ENCODE measurements at places on chromosomes 1 and 21.

DNA sequence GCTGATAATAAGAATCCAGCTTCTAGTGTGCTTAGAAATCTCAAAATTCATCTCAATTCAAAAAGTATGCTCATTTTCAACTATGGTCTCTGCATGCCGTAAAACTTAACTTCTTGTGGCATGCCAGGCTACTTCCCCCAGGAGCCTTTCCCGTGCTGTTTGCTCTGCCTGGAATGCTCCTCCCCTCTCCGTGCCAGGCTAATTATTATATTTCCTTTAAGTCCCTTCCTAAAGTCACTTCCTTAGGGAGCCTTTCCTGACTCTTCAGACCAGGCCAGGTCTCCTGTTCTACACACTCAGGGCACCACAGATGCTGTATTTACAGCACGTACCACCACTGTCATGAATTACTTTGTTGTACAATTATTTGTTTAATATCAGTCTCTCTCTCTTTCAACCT, 67.1 kb upstream of the PPP2R5A start:
- DNase-seq: no peak
- H3K36me3 ChIP-seq: no peaks in the 10 kb centered on the region
- peaks cover 16% of the 10 kb centered on the region for H3K4me1 ChIP-seq

DNA sequence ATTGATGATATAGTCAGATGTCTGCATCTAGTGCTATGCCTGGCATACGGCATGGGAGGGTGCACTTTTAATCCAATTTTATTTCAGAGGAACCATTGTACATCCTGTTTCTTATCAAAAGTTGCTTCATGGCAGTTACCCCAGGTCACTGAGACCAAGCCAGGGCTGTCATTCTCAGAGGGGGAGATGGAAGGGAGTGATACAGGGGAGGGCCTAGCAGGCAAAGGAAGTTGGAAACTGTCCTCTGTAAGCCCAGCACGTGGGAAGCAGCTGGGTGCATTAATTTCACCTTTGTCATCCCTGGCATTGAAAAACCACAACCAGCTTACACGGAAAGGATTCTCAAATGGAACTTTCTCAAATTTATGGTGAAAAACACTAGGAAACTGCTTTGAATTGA, 458.7 kb upstream of the ADAMTS5 start:
- H3K4me1 ChIP-seq: no peaks in the 10 kb centered on the region
- H3K27ac ChIP-seq: no peak overlapping the region
- no peaks in the 10 kb centered on the region for H3K27me3 ChIP-seq
- H3K4me3 ChIP-seq: no peak overlapping the region
- no peaks in the 10 kb centered on the region for H3K36me3 ChIP-seq
- DNase-seq: no peak

DNA sequence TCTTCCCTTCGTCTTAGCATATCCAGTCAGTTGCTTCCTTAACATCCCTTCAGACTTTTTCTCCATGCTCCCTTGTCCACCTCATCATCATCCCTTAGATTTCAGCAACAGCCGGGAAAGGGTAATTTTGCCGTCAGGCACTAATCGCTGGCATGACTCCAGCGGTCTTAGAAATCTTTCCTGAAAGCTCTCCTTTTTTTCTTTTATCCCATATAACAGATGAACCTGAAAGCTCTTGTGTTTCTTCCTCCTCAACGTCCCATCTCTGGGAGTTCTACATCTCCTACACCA, 10.4 kb upstream of the BOLA1 start:
- peak; percentile 76 for DNase-seq
- H3K4me1 ChIP-seq: peaks cover 25% of the 10 kb centered on the region
- no peaks in the 10 kb centered on the region for H3K27me3 ChIP-seq
- peak overlapping the region; percentile 69 for H3K4me3 ChIP-seq
- H3K27ac ChIP-seq: peak overlapping the region; percentile 100

DNA sequence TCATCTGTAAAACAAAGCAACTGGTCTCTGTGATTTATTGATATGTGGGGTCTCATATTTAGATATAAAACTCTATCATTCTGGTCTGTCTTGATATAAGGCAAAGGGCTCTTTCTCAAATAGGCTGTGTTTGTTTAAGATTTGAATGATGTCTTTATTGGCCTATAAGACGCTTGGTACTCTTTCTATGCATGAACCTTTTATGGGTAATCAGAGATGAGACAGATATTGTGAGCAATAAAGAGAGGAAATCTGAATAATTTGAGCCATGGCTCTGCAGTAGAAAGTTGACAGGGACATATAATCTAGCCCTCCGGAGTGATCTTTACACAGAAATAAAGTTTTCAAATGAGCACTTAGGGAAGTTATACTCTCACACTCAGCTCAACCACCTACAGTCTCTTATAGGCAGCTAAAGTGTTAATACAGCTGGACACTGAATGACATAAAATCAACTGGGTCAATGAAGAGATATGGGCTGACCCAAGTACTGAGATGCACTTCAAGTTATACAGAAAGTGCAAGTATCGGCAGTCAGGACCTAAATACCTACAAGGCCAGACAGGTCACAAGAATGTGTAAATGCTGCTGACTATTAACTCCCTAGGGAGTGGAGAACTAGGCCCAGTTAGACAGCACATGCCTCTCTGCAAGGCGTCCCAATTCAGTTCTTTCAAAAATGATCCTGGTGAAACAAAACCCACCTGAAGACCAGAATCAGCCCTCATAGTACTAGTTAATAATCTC, 111.0 kb downstream of the PTPN14 start:
- H3K27ac ChIP-seq: peak overlapping the region; percentile 83
- no peaks in the 10 kb centered on the region for H3K27me3 ChIP-seq
- H3K4me1 ChIP-seq: peaks cover 57% of the 10 kb centered on the region
- H3K4me3 ChIP-seq: no peak overlapping the region

DNA sequence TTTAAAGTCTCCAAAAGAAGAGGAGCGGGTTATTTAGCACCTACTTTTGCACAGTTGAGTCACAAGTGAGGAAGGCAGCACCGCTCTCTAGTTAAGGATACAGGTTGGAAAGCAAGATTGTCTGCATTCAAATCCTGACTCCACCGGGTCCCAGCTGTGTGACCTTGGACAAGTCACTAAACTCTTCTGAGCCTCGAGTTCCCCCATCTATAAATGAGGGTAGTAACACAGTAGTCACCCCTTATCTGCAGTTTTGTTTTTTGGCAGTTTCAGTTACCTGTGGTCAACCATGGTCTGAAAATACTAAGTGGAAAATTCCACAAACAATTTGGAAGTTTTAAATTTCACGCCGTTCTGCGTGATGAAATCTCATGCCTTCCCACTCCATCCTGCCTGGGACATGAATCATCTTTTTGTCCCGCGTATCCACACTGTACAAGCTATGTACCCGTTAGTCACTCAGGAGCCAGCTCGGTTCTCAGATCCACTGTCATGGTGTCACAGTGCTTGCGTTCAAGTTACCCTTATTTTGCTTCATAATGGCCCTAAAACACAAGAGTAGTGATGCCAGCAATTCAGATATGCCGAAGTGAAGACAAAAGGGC, 49.4 kb downstream of the CAPZB start:
- peak overlapping the region; percentile 81 for H3K27ac ChIP-seq
- H3K27me3 ChIP-seq: no peaks in the 10 kb centered on the region
- no peak overlapping the region for H3K4me3 ChIP-seq

DNA sequence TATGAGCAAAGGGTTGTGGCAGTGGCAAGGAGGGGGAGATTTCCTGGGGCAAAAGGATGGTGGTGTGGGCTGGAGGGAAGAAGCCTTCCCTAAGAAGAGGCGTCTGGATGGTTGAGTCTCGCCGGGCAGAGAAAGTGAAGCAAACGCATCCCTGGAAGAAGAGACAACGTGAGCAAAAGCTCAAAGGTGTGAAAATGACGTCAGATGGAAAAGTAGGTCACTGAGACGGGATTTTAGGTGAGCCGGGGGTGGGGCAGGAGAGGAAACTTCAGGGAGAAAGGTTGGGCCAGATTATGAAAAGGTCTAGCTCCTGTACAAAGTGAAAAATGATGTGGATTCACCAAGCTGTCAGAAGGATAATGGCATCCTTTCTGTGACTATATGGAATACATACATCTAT, 95.3 kb upstream of the KCNE2 start:
- H3K4me3 ChIP-seq: no peak overlapping the region
- no peaks in the 10 kb centered on the region for H3K36me3 ChIP-seq
- H3K4me1 ChIP-seq: no peaks in the 10 kb centered on the region
- DNase-seq: no peak
- H3K27ac ChIP-seq: no peak overlapping the region

GRCh38 chr21:40505681-40506080, 341.3 kb downstream of the DSCAM start:
- H3K36me3 ChIP-seq: no peaks in the 10 kb centered on the region
- DNase-seq: no peak
- H3K27me3 ChIP-seq: no peaks in the 10 kb centered on the region

GRCh38 chr1:36352125-36352909, 28.9 kb upstream of the EVA1B start:
- no peak overlapping the region for H3K4me3 ChIP-seq
- H3K36me3 ChIP-seq: peaks cover 85% of the 10 kb centered on the region
- no peak for DNase-seq
- H3K4me1 ChIP-seq: peaks cover 38% of the 10 kb centered on the region

- H3K4me3 ChIP-seq: no peak overlapping the region
- H3K27ac ChIP-seq: no peak overlapping the region
- H3K4me1 ChIP-seq: no peaks in the 10 kb centered on the region
Measured at GRCh38 chr1:113742515-113742914, 16.8 kb downstream of the PHTF1 start.

GRCh38 chr1:196059210-196059609, 549.0 kb downstream of the KCNT2 start:
- no peak for DNase-seq
- H3K27me3 ChIP-seq: no peaks in the 10 kb centered on the region
- H3K36me3 ChIP-seq: no peaks in the 10 kb centered on the region
- H3K27ac ChIP-seq: no peak overlapping the region

- no peaks in the 10 kb centered on the region for H3K27me3 ChIP-seq
- no peak overlapping the region for H3K27ac ChIP-seq
- no peak overlapping the region for H3K4me3 ChIP-seq
- no peaks in the 10 kb centered on the region for H3K36me3 ChIP-seq
Measured at GRCh38 chr1:171884475-171884874, 43.2 kb downstream of the DNM3 start.

All from stomach (tissue), 19 donors.